Activated CD4-positive, alpha-beta T cell treated with anti-CD3 and anti-CD28 coated beads, Interleukin-2, amount 10 ng/mL, durations not matched to agents 7 days and 5 days (primary cell): ENCODE measurements at places on chromosomes 1 and 21.

GRCh38 chr1:109864047-109864822, 46.4 kb upstream of the CSF1 start:
- no peak for DNase-seq

DNA sequence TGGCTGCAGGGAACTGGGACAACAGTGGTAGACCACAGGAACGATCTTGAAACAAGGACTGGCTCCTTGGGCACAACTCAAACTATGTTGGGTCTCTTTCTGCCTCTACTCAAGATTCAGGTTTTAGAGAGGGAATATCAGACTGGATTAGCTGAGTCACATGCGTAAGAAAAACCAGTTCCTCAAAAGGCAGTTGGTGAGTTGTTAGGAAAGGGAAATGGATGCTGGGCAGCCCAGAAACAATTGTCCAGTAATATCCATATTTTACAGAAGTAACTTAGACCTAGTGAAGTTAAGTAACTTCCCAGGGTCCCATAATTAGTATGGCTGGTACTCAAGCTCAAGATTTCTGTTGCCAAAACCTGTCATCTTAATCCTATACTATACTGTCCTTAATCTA, 27.0 kb upstream of the TMEM39B start:
- no peak for DNase-seq

DNA sequence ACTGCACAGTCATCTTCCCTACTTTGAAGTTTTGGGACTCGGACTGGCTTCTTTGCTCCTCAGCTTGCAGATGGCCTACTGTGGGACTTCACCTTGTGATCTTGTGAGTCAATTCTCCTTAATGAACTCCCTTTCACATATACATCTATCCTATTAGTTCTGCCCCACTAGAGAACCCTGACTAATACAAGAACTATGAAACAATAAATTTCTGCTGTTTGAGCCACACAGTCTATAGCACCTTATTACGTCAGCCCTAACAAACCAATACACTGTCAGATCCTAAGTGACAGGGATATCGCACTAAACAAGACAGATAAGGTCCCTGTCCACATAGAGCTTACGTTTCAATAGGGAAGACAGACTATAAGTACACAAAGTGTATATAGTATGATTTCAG, 120.1 kb downstream of the PLPP3 start:
- no peak for DNase-seq

GRCh38 chr1:83055391-83056170, 943.4 kb downstream of the TTLL7 start:
- no peak for DNase-seq

DNA sequence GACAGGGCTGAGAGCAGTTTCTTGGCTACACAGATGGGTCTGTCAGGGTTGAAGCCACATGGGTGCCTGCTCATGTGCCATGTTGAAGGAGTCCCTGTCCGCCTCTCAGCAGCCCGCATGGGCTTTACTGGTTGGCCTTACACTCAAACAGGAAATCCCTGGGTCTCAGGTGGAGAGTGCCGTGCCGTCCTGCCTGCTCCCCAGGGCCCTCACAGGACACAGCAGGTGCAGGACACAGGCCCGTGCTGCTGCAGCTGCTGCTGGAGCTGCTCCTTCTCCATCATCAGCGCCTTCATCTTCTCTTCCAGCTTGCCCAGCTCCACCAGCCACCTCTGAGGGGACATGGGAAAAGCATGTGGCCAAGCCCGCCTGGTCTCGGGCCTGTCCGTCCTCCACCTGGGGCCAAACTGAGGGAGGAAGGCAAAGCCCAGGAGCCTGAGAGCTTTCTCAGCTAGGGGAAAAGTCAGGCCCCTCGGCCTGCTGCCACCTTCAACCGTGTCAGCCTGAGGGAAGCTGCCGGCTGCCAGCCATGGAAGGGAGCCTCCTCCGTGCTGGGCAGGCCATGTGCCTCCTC, 5.5 kb downstream of the SLFNL1 start:
- DNase-seq = no peak

DNA sequence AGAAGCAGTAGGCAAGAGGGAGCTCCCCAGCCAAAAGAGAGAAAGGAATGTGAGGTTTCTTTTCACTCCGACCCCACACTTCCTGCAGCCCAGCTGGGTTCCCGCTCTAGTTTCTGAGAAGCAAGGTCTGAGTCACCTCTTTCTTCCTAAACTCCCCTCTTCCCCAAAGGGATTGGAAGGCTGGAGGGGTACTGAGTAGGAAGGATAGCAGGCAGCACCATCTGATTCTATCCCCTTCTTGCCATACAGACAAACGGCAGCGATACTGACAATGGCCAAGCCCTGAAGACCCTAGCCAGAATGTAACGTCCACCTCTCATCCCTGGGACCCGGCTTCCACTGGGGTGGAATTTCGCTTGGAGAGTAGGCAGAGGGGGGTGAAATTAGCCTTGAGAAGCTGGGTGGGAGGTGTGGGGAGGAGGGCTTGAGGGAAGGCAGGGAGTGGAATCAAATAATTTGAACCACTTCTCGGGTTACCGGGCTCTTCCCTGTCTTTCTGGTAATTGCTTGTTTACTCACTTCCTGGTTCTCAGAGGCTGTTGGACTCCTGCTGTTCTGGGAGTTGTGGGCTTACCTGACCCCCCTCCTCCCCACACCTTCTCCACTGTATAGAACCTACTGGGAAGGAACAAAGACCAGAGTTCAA, 13.2 kb downstream of the IER5 start:
- no peak for DNase-seq

DNA sequence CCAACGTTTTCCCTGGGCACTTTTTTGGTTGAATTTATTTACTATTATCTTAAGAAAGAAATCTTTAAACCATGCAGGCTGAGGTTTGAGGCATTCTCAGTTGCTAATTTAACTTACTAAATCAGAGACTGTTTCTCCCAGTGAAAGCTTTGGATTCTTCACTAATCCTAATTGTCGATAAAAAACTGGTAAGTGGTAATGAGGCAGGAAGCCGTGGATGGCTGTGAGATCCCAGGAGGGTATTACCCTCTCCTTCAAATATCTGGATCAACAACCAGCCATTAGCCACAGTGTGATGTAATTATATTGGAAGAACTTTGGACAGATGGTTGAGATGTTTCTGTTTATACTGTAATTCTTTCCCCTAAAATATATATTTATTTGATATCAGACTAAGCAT, 485.0 kb downstream of the DISC1 start:
- no peak for DNase-seq

DNA sequence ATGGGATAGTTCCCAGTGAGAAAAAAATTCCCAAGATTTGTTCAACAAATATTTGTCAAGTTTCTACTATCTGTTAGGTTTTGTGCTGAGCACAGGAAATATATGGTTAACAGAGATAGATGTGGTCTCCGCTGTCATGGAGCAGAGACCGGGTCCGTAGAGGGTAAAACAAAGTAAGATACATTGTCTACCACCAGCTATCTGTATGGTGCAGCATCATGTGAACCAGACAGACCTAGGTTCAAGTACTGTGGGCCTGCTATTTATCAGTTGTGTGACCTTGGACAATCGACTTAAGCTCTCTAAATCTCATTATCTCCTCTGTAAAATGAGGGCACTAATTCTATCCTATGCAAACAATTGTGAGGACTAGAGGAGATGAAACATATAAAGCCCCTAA, 109.8 kb downstream of the DUSP10 start:
- no peak for DNase-seq

DNA sequence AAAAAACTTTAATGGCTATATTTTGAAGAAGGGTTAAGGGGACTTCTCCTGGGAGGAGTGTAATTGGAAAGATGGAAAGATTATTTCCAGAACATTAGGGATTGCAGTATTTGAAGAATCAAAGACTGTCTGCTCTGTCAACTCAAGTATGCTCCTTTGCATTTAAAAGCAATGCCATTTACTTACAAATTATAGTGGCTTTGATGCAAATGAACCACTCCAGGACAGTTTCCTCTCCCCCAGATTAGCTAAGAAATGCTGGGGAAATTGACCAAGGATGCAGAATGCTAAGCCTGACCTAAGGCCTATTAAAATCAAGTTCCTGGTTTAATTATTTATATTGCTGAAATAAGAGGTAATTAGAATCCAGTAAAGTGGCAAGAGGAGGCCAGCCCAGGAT, 110.5 kb upstream of the CAMK1G start:
- no peak for DNase-seq

DNA sequence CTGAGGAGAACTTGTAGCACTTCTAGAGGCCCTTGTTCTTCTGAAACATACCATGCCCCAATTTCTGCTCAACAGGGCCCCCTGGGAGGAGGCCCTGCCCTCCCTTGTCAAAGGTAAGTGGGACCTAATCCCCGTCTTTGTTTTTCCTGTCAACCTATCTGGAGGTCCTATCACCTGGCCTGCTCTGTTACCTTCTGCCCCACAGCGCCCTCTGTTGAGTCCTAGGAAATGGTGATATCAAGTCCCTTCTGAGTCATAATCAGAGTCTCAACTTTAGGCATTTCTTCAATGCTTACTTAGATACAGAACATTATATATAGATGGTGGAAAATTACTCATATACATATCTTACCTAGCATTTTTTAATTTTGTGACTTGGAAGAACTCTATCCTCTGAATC, 28.2 kb upstream of the FCRL4 start:
- peak; percentile 40 for DNase-seq

GRCh38 chr1:11847667-11848372, at the start of gene NPPA:
Gene NPPA (minus strand): TSS chr1:11847783. CDS start chr1:11847684, 99 bp downstream.
- no peak for DNase-seq

GRCh38 chr1:213680677-213681325, 307.0 kb upstream of the PROX1 start:
- no peak for DNase-seq

- DNase-seq = no peak
These were observed 19.7 kb downstream of the AXDND1 start for GRCh38 chr1:179385510-179385909.

DNA sequence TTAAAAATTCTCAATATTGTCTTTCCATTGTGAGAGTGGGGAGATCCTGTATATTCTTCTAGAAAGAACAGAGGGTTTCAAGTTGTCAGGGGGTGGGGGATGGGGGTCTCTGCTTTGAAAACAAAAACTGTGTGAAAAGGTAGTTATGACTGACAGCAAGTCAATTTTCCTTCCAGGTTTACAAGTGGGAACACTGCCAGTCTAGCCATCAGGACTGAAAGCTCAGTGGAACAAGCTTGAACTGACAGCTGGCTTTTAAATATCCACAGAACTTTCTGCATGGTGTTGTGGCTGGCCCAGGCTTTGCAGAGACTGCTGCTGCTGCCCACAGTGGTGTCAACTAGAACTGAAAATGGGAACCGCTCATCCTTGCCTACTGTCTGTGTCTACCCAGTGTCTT, 162.6 kb downstream of the TNR start:
- no peak for DNase-seq

DNA sequence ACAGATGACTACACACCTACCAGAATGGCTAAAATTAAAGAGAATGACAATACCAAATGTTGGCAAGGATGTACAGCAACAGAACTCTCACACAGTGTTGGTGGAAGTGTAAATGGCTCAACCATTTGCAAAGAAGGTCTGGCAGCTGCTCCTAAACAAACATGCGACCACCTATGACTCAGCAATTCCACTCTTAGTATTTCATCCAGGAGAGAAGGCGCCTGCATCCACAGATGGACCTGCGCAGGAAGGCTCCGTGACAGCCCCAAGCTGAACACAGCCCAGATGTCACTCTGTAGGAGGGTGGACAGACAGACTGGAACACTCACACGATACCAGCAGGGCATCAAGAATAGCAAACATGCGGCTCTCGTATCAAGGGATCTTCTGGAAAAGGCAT, 6.7 kb downstream of the PTTG1IP start:
- DNase-seq = no peak

GRCh38 chr1:97084546-97084945, 363.0 kb downstream of the PTBP2 start:
- no peak for DNase-seq

- DNase-seq = no peak
These were observed 220.3 kb upstream of the NFIA start for GRCh38 chr1:60861961-60862567.

DNA sequence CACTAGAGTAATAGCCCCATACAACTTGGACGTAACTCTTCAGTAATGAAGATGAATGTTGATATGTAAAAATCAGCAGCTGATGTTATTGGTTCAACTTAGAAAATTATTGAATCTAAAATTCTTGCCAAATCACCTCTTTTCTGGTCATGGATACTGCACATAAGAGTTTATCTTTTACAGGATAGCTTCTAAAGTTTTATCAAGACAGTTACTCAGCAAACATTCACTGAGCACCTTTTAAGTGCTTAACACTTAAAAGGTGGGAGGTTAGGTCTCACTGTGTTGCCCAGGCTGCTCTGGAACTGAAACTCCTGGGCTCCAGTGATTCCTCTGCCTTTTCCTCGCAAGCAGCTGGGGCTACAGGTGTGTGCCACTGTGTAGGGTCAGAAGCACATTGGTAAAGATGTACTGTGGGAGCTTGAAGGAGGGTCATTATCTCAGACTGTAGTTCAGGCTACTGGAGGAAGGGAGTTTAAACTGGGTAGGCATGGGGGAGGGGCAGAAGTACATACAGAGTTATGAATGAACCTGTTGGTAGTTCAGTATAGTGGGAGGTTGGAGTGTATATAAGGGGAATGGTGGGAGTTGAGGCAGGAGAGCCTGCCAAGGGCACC, 2.0 kb downstream of the MPZL1 start:
- DNase-seq = no peak
